NCI-H146 (cell line): ENCODE measurements at places on chromosomes 11 and 22.

- DNase-seq, result no peak
Observed at GRCh38 chr11:17244046-17244445, 32.5 kb upstream of the NUCB2 start.

GRCh38 chr11:111186308-111186915 is 59.1 kb upstream of the POU2AF2 start:
- no peak for DNase-seq

- no peak for DNase-seq
Observed at GRCh38 chr11:72985645-72986044, 156.5 kb downstream of the FCHSD2 start.

GRCh38 chr22:36274531-36274930 is 21.6 kb downstream of the APOL1 start:
- DNase-seq, result no peak

DNA sequence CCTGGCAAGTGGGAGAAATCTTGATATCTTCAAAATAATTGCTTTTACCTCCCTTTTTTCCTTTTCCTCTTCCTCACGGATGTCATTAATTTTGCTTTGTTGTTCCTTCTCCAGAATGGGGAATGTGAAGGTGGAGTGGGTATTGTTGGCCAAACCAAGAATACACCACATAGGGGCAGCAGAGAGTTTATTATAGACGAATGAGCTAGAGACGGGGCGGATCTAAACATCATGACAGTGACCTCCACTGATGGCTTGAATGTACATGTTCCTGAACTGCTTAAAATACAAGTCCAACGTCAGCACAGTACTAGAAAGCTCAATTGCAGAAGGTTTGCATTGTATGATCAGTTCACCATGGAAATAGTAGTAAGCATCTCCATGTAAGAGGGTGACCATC is 122.3 kb upstream of the SNX19 start:
- no peak for DNase-seq

DNA sequence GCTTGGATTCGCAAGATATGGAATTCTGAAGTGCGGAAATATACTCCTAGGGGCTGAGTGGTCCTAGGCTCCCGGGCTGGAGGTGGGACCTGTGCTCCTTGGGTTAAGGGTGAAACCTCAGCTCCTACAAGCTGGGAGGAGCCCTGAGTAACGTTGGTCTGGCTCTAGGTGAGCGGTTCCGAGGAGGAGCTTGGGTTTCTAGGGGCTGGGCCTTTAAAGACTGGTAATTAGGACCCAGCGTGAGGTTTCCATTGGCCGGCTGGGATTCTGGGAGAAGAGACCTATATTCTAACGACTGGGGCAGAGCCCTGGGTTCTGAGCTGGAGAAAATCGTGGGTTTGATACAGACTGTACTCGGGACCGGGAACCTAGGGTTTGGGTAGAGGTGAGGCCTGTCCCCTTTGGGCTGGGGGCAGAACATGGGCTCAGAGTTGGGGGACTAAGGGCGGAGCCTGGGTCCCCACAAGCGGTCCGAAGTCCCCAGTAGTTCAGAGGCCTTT is 882 bp upstream of the MAP4K2 start:
- DNase-seq, result no peak

DNA sequence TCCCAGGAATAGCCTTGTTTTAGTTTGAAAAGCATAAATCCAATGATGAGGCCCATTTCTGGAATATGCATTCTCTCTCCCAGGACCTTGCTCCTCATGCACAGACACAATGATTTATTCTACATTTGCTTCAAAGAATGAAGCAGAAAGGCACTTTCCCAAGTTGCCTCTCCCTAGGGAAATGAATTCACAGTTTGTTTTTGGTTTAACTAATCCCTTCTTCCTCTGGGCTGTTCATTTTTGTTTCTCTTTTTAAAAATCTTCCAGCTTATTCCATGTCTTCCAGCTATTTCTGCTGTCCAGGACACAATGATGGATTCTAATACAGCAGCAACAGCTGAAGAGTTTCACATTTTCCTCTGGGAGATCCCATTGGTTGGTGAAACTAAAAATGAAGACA is 1529.2 kb upstream of the TENM4 start:
- DNase-seq, result no peak

DNA sequence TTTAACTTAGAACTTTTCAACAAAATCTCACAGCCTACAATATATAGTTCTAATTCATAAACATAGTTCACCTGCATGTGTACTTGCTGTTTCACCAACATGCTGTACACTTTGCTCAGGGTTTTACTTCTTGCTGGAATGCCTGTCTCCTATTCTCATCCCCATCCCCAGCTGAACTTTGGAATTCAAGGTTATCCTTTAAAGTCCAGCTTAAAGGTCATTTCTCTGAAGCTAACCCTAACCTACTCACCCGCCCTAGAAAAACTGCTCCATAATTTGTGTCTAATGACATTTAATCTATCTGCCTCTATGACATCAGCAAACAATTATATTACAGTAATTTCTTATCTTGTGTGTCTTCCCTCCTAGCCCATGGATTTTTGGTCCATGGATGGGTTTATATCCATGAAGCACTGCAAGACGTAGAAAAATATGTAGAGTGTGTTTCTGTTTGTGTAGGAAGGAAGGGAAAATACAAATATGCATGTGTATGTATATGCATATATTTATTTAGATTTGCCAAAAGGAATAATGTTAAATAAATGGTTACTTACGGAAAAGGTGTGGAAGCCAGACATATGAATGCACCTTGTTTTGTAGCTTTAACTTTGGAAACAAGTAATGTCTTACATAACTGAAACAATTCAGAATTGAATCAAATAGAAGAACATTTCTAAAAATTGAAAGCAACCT is 99.5 kb upstream of the APOA1 start:
- DNase-seq, result no peak

GRCh38 chr11:73461335-73461840 is 85.2 kb downstream of the RELT start:
- no peak for DNase-seq

GRCh38 chr11:93482556-93482955 is 60.6 kb downstream of the SMCO4 start:
- no peak for DNase-seq

DNA sequence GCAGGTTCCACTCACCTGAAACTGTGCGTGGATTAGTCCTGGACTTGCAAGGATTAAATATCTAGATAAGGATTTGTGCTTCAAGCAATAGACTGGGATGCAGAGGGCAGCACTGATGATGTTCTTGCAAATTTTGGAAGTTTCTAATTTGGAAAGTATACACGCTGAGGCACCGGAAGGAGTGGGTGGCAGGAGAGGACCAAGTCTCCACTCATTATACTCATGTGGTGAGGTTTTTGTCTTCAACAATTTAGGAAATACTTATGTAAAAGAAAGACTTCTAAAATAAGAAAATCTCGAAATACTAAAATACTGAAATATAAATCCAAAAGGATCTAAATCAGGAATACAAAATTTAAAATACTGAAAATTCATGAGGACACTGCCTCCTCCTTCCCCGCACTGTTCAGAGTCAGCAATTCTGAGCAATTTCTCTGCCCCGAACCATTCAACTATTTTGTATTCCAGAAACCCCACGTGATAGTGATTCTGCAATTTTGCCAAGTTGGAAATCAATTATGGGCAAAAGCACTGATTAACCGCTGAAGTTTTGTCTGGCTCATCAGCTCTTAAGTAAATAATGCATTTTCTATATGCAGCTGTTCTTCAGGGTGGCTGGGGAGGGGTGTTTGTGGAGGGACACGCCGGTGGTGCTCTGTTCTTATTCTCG is 47.0 kb upstream of the CLMP start:
- no peak for DNase-seq

DNA sequence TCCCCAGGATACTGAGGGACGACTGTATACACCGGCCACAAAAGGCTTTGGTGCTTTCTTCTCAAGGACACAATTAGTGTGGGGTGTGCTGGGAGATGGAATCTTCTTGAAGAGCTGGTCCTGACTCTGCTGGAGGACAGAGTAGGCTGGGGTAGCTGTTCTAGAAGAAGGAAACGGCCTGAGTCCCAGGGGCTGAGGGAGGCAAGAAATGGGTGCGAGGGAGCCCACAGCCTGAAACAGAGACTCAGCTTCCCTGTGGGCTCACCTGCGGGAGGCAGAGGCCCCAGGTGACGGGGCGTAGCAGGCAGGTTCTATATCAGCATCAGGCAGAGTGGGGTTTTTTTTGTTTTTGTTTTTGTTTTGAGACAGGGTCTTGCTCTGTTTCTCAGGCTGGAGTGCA is 36.6 kb downstream of the PARVG start:
- no peak for DNase-seq

DNA sequence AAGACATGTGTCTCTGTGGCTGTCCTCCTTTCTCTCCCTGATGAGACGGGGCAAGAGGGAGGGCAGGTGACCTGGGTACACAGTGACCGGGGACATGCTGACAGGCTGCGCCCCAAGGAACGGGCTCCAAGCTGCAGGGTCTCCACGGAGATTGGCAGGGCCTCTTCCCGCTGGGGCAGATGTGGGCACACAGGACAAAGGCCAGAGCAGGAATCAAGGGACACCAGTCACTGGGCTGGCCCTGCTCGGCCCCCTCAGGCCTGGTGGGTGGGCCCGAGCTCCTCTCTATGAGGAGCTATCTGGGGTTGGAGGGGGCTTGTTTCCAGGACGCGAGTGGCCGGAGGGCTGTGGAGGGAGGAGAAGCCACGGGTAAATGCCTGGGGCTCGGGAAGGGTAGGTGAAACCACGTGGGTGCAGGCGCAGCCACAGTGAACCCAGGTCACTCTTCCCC is 11.2 kb downstream of the PNPLA5 start:
- DNase-seq, result no peak

DNA sequence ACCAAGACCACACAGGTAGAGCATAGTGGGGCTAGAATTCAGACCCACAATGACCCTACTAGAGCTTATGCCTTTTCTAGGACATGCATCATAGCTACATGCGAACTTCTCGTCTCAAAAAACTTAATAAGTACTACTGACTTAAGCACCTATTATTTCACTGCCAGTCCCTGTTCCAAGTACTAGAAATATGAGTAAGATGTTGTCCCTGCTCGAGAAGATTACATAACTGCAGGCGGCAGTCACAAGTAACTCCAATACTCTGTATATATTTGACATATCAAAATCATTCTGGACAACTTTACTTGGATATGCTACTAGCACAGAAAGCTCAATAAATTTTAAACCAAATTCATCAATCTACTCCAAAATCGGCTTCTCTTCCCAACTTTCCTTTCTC is 235.0 kb downstream of the TTC28 start:
- no peak for DNase-seq

DNA sequence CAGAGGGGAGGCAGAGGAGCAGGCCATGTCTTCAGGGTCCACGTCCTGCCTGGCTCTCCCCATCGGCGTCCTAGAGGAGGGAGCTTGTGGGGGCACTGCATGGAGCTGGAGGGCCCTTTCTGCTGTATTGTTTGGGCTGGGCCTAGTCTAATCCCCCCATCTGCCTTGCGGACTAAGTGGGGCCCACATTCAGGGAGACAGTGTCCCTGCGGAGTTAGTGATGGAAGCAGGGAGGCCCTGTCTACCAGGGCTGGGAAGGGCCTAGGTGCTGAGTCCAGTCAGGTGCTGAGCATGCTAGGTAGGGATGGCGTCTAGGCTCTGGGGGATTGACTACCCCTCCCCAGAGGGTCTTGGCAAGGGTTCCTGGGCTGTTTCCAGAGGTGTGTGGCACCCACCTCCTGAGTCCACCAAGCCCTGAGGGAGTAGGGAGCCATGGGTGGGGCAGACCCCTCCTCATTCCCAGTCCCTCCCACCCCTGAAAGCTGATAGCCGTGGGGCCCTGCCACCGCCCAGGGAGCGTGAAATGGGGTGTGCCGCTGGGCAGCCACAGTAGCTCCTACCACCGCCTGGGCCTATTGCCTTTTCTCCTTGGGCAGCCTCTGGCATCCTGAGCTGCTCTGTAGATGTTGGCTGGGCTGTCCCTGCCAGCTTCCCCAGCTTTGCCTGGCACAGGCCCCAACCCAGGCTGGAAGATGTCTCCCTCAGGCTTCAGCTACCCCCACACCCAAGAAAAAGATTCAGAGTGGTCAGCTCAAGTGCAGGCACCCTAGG is 1.9 kb upstream of the POLD4 start:
- no peak for DNase-seq

DNA sequence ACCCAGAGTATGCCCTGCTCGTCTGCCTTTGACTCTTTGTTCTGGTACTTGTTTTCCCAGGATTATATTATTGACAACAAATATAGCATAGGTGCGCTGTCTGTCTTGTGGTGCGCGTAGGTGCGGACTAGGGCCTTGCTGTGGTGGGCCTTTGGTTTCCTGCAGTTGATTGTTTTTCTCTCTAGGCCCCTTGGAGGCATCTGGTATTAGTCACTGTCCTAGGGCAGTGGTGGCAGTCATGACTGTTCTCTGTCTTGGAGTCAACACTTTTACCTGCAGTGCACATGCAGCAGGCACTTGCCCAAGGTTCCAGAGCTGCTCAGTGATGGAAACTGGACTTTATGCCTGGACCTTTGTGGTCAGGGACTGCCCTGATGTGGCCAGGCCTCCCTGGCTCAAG is 18.6 kb downstream of the PPP6R2 start:
- no peak for DNase-seq

- no peak for DNase-seq
Observed at GRCh38 chr22:49800408-49801238, 27.1 kb downstream of the BRD1 start.

DNA sequence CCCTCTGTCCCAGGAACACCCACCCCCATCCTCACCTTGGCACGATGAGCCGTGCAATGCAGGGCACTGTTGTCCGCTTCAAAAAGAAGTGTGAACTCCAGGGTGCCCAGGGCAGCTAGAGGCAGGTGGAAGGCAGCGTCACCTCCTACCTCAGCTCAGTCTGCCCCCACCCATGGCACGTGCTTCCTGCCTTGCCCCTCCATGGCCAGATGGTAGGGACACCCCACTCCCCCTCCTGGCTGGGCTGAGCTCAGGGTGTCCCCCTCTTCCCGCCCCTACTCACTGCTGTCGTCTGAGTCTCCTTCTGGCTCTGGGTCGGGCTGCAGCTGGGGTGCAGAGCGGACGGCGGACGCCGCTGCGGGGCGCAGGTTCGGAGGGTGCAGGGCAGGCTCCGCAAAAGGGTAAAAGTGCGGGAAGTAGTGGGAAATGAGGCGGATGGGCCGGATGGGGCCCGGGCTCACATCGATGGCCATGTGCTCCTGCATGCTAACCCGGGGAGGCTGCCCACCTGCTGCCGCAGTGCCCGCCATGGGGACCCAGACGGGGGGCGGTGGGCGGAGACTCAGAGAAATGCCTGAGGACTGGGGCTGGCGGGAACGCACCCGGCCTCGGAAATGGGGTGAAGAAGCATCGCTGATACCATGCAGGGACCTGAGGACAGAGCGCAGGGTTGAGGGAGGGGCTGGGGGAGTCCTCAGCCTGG is 9.1 kb downstream of the NDUFV1 start:
- no peak for DNase-seq

- no peak for DNase-seq
Observed at GRCh38 chr11:78248903-78249302, 60.2 kb downstream of the USP35 start.

- no peak for DNase-seq
Observed at GRCh38 chr11:12592283-12592682, 81.9 kb upstream of the TEAD1 start.
